H1 (cell line): ENCODE measurements at places on chromosomes 3 and 15.

GRCh38 chr15:72271895-72272212, 500 bp downstream of the PARP6 start:
- no peak for DNase-seq

DNA sequence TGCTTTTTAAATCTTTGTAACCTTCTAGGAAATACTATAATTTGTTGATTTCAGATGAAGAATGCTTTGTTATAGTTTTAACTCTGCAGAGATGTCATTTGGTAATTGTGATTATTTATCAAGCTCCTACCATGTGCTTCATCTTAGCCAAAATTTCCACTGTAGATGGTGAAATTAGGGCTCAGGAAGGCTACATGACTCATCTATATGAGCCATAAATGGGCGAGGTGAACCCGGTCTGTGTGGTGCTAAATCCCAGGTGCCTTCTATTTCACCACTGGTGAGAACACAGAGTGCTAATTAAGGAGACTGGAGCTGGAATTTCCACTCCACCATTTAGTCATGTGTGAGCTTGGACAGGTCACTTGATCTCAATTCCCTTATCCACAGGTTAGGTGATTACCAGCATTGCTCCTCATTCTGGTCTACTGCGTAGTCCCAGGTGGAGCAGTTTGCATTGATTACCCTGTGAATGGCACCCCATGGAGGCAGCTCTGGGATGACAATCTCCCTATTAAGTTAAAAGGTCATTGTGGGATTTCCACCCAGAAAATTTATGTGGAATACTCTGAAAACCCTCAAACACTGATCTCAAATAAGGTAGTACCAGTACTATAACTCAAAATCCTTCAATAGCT, 2.8 kb upstream of the CCR3 start:
- no peak for DNase-seq

DNA sequence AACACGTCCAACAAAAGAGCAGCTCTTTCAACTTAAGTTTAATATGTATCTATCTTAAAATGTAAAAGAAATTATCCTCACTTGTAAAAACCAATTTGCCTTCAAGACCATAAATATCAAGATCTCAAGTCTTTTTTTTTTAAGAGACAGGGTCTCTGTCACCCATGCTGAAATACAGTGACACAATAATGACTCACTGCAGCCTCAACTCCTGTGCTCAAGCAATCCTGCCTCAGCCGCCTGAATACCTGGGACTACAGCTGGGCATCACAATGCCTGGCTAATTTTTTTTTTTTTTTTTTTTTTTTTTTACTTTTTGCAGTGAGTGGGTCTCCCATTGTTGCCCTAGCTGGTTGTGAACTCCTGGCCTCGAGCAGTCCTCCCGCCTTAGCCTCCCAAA, 26.0 kb downstream of the ACAP2 start:
- no peak for DNase-seq

DNA sequence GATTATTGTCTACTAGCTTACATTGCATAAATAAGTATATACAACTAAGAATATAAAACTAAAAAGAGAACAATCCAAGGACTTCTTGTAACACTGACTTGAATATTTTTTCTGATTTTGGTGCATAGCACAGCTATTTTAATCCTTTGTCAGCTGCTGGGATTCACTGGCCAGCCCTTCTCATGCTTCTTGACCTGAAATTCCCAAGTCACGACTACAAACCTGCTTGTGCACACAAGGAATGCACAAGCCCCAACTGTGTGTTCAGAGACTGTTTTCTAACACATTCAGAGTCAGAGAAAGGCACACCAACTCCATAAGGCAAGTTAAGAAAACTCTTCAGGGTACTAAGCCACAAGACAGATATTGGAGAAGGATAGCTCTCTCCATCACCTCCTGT, 80.9 kb downstream of the TNIK start:
- no peak for DNase-seq

- no peak for DNase-seq
Observed at GRCh38 chr3:101163554-101163953, 156.8 kb downstream of the IMPG2 start.
